ENCODE measurements at places on chromosomes 11 and 22. TPM values are rescaled to one million over a fixed set of nuclear protein-coding genes. Genes with fewer than 3 reads are reported as not detected.

PLAAT5 gene
- not detected for total RNA-seq

TMEM25 gene
- total RNA-seq, result 14.2 TPM

FBLN1 gene
- total RNA-seq, result 0.30 TPM

NXPE4 gene
- not detected for total RNA-seq

SHISAL1 gene
- not detected for total RNA-seq

KCNQ1 gene
- total RNA-seq, result 6.7 TPM

SCGB1C1 gene
- not detected for total RNA-seq

DNA sequence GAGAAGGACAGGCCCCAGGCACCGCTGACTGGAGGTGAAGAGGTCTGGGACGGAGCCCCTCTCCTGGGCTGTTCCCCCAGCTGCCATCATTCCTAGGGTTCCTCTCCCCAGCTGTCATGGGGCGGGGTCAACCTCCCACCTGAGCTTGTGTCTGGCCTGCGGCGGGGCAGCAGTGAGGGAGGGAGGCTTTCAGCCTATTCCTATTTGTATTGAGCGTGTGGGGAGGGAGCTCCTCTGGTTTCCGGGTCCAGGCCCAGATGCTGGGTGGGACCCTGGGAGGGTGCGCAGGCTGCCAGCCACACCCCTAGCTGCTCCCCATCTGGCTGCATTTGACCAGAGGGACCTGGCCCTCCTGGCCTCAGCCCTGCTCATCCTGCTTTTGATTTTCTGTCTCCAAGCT, 13.7 kb downstream of the TSPAN4 start:
- H3K36me3 ChIP-seq, result no peaks in the 10 kb centered on the region
- peaks cover 2% of the 10 kb centered on the region for H3K4me1 ChIP-seq
- H3K27ac ChIP-seq, result no peak overlapping the region
- H3K4me3 ChIP-seq, result no peak overlapping the region
- DNase-seq, result no peak
- H3K27me3 ChIP-seq, result no peaks in the 10 kb centered on the region

DNA sequence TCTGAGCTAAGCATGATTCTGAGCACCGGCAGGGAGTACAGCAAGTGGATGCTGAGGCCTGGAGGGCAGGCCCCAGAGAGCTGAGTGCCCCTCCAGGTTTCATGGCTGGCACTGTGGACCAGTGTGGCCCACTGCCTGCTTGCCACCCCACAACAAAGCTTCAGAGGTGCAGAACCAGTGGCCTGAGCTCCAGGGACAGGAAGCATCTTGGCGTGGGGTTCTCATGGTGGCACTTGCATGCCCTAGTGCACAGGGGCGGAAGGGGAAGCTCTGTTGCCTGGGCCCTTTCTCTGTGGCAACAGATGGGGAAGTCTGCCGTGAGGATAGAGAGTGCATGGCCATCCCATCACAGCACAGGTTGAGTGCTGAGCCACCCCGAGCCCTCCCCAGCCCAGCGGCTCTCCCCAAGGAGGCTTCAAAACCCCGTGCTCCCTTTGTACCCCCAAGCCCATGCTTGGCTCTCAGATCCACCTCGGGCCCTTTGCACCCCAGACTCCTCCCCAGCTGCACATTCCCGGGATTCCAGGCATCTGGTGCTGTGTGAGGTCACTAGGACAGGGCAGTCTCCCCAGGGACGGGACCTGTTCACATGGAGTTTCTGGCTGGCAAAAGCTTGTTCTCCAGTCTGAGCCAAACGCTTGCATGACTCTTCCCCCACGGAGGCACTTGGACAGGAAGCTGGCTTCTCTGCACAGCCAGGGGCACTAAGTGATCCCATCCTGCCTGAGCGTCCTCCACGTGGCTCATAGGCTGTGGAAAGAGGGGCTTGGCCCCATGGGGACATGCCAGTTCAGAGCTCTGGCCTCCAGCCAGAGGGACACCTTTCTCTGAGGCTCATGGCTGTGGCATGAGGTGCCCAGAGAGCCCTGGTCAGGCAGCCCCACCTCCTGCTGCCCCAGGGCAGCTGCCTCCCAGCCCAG, 4.2 kb downstream of the SLC25A1 start:
- DNase-seq, result no peak
- H3K4me3 ChIP-seq, result no peak overlapping the region
- peaks cover 25% of the 10 kb centered on the region for H3K4me1 ChIP-seq
- peaks cover 12% of the 10 kb centered on the region for H3K27me3 ChIP-seq

- DNase-seq, result no peak
- H3K27me3 ChIP-seq, result no peaks in the 10 kb centered on the region
- H3K4me1 ChIP-seq, result peaks cover 8% of the 10 kb centered on the region
- H3K36me3 ChIP-seq, result no peaks in the 10 kb centered on the region
- H3K27ac ChIP-seq, result no peak overlapping the region
Measured at GRCh38 chr11:117837070-117837776, 12.7 kb upstream of the FXYD2 start.

- DNase-seq, result no peak
- H3K36me3 ChIP-seq, result no peaks in the 10 kb centered on the region
- no peaks in the 10 kb centered on the region for H3K27me3 ChIP-seq
Measured at GRCh38 chr22:32904044-32904443, 102.5 kb downstream of the TIMP3 start.

DNA sequence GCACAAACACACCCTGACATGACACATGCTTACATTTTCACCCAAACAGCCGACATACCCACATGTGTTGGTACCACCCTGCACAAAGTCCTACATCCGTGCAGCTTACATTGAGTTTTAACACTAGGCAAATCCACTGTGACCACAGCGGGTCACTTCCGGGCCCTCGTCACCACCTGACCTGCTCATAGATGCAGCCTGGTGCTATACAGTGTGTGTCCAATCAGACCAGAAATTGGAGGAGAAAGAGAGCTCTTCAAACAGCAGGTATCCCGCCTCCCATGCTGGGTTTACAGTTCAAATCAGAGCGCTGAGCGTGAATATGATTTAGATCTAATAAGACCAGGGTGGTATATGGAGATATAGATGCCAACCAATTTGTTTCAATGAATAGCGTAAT, 35.4 kb downstream of the PHF21B start:
- no peaks in the 10 kb centered on the region for H3K4me1 ChIP-seq
- H3K36me3 ChIP-seq, result no peaks in the 10 kb centered on the region
- no peak for DNase-seq
- H3K4me3 ChIP-seq, result no peak overlapping the region

DNA sequence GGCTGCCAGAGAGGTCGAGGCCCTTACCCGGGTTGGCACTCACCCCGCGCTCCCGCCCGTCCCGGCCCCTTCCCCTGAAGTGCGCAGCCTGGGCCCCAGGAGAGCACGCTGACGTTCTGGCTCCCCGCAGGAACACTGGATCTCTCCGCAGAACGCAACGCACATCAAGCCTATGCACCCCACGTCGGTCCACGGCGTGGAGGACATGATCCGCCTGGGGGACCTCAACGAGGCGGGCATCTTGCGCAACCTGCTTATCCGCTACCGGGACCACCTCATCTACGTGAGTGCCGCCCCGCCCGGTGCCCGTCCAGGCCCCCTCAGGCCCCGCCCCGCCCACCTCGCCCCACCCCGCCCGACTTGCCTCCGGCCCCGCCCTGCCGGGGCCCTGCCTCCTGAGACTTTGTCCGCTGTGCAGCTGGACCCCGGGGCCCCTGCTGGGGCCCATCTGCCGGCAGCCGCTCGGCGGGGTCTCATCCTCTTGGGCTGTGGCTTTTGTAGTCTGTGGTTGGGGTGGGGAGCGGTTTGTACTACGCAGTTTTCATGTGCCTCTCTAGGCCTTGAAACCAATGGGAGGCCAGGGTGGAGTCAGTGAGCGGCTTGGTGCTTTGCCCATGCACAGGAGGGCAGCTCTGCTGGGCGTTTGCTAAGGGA, 19.7 kb downstream of the MYO7A start:
- H3K36me3 ChIP-seq, result no peaks in the 10 kb centered on the region
- H3K27ac ChIP-seq, result no peak overlapping the region
- peak; percentile 47 for DNase-seq
- H3K27me3 ChIP-seq, result no peaks in the 10 kb centered on the region

DNA sequence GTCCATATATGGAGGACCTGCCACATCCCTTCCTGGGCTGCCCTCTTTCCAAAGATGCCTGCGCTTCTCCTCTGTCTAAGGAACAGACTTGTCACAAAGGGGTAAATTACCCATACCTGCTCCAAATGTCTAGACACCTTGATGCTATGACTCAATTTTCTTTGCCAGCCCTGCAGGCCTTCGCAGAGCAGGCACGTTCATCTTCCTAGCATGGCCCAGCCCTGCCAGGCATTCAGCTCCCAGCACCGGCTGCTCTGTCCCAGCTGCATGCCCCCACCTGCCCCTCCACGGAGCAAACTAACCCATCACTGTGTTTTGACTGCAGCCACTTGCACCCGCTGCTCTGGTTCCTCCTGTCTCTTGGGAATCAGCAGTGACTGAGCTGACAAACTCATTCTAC, 526.1 kb downstream of the MIAT start:
- H3K27me3 ChIP-seq, result no peaks in the 10 kb centered on the region
- no peaks in the 10 kb centered on the region for H3K4me1 ChIP-seq
- no peaks in the 10 kb centered on the region for H3K36me3 ChIP-seq
- H3K27ac ChIP-seq, result no peak overlapping the region
- no peak overlapping the region for H3K4me3 ChIP-seq

- H3K4me1 ChIP-seq, result no peaks in the 10 kb centered on the region
- H3K36me3 ChIP-seq, result no peaks in the 10 kb centered on the region
- H3K27me3 ChIP-seq, result peaks cover 6% of the 10 kb centered on the region
Measured at GRCh38 chr22:43744700-43745410, 67.2 kb downstream of the EFCAB6 start.

- H3K27me3 ChIP-seq, result peaks cover 3% of the 10 kb centered on the region
- no peak overlapping the region for H3K27ac ChIP-seq
- H3K4me1 ChIP-seq, result no peaks in the 10 kb centered on the region
- H3K36me3 ChIP-seq, result no peaks in the 10 kb centered on the region
Measured at GRCh38 chr11:130779267-130779666, 137.0 kb downstream of the SNX19 start.

DNA sequence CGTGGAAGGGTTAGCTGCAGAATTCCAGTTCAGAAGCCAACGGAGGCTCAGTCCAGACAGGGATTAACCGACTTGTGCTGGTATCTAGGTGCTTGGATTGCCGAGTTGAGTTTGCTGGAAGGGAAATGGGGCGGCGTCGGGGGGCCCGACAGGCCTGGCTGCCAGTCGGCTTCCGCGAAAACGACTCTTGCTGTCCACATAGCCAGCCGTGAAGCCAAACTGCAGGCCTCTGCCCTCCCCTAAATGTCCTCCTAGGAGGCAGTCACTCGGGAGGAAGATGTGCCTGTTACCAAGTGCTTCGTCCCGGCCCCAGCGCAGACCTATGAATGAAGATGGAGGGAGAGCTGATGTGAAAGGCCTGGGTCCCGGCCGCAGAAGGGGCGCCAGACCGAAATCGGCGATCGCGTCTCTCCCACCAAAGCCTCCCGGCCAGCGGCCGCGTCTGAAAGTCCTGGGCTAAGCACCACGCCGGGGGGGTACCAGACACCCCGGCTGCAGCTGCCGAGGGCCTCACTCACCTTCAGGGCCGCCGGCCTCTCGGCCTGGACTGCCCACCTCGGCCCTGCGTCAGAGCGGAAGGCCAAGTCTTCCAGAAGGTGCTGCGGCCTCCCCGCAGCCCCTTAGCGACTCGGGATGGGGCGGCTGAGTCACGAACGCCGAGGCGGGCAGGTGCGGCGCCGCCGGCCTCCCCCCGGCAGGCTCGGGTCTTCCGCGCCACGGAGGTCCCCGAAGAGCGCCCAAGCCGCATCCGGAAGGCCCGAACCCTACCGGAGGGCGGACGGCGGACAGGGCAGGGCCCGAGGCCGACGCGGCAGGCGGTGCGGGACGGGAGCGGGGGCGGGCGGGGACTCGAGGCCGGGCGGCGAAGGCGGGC, 7.5 kb downstream of the DPAGT1 start:
- H3K4me3 ChIP-seq, result peak overlapping the region; percentile 90
- H3K36me3 ChIP-seq, result peaks cover 56% of the 10 kb centered on the region
- H3K4me1 ChIP-seq, result peaks cover 40% of the 10 kb centered on the region
- H3K27me3 ChIP-seq, result peaks cover 12% of the 10 kb centered on the region
- H3K27ac ChIP-seq, result peak overlapping the region; percentile 94
- peak; percentile 58 for DNase-seq

DNA sequence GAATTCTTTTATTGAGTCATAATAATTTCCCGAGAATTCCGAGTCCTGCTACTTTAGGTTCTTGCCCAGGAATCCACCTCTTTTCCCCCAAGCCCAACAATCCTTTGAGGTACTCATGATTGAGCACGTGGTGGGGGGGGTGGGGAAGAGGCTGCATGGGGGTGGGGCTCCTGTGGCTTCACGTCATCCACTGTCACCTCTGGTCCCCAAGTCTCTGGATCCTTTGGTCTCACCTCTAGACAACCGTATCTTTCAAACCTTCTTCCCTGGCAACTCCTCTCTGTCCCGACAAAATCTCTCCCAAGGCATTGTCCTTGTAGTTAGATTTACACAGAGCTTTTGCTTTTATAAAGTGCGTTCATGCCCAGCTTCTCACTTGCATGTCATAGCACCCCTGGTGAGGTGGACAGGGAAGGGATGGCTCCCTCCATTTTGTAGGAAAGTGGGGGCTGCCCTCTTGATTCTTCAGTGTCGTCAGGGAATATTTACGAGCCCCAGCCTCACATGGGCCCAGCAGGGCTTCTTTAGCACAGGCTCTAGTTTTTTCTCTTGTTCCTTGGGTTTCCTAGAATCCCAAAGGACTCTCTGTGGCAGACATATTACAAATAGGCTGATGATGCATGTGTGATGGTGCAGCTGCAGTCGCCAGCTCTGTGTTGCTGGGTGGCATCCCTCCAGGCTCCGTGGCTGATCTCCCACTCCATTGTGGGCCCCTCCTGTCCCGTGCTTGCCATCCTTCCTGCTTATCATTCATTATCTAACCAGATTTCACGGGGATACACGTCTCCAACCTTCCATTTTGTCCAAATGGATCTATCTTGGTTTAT, 8.4 kb downstream of the UCP3 start:
- no peak for DNase-seq
- H3K36me3 ChIP-seq, result peaks cover 20% of the 10 kb centered on the region
- H3K4me1 ChIP-seq, result peaks cover 60% of the 10 kb centered on the region
- no peaks in the 10 kb centered on the region for H3K27me3 ChIP-seq

DNA sequence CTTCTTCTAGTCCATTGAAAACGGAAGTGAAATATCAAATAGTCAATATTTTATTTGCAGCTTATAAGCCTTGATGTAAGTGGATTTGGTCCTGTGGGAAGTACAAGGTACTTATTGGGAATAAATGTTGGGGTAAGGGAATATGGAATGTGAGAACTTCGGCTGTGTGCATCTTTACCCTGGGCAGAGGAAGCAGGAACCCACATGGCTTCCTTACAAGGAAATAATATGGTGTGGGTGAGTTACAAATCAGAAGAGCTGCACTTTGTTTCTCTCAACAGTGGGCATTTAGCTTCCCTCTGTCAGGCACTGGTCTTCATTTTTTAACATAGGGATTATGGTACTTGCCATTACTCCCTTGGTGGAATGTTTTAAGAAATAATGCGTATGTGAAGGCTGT, 77.9 kb downstream of the SCN3B start:
- H3K27me3 ChIP-seq, result no peaks in the 10 kb centered on the region
- no peaks in the 10 kb centered on the region for H3K36me3 ChIP-seq
- no peak for DNase-seq

DNA sequence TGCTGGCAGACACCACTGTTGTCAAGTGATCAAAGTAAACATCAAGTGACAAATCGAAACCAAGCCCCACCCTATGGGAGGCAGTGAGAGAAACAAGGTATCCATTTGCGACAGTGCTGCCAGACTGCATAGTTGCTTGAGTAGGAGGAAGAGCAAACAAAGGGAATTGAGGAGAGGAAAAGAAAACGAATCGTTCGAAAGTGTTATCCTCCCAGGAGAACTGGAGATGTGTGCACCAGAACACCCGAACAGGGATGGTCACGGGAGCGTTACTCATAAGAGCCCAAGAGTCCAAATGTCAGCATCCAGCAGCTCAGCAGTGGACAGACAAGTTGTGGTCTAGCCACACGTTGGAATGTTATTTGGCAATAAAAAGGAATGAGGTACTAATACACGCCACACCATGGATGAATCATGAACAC, 58.4 kb upstream of the NUP50 start:
- DNase-seq, result no peak
- no peak overlapping the region for H3K4me3 ChIP-seq
- peaks cover 19% of the 10 kb centered on the region for H3K27me3 ChIP-seq

Measured in activated naive CD8-positive, alpha-beta T cell treated with anti-CD3 and anti-CD28 coated beads for 36 hours (primary cell).